ENCODE measurements at places on chromosomes 2 and 18.

DNA sequence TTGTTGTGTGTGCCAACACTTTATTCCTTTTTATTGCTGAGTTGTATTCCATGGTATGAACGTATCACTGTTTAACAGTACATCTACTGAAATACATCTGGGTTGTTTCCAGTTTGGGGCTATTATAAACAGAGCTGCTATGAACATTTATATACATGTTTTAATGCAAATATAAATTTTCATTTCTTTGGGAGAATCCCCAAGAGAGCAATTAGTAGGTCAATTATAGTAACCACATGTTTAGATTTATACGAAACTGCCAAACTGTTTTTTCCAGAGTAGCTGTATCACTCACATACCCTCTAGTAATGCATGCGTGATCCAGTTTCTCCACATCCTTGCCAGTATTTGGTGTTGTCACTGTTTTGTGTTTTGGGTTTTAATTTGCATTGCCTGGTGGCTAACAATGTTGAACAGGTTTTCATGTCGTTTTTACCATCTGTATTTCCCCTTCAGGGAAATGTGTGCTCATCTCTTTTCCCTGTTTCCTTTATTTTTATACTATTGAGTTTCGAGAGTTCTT lies 81.0 kb downstream of the TMEM131 start:
- DNase-seq = no peak

- DNase-seq = no peak
These were observed 32.8 kb upstream of the TMEM17 start for GRCh38 chr2:62538756-62539155.

DNA sequence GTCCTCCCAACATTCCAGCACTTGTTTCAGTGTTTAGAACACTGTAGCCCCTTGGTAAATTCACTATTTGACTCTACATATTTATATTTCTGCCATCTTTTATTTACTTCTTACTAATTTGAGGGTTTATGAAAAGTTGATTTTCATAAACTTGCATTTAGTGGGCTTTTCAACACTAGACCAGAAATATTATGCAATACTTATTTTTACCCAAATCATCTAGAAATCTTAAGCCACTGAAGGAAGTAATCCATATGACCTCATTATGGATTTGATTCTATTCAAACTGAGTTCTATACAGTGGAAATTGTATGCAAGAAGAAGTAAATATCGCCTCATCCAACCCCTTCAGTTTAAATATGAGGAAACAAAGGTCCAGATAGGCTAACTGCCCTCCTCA lies 92.6 kb upstream of the VRK2 start:
- no peak for DNase-seq

- DNase-seq = no peak
These were observed 116.7 kb upstream of the MGAT5 start for GRCh38 chr2:134137182-134137611.

DNA sequence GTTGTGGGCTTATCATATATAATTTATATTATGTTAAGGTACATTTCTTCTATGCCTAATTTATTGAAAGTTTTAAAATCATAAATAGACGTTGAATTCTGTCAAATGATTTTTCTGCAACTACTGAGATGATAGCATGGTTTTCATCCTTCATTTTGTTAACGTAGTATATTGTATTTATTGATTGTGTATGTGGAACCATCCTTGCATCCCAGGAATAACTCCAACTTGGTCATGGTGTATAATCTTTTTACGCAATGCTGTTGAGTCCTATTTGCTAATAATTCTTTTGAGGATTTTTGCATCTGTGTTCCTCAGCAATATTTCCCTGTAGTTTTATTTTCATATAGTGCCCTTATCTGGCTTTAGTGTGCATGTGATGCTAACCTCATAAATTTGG lies 152.7 kb downstream of the ADCYAP1 start:
- DNase-seq = no peak

GRCh38 chr2:48852938-48853337 lies 97.4 kb upstream of the LHCGR start:
- DNase-seq = no peak
